Stimulated activated CD4-positive, alpha-beta T cell treated with anti-CD3 and anti-CD28 coated beads, Interleukin-15, amount 100 ng/mL, for 48 hours (primary cell): ENCODE measurements at places on chromosomes 7 and 10.

GRCh38 chr10:91312382-91312733 is 91.9 kb downstream of the PCGF5 start:
- no peak for DNase-seq

- DNase-seq: no peak
These were observed 36.7 kb downstream of the PTPRN2 start for GRCh38 chr7:158550886-158551452.

- no peak for DNase-seq
These were observed 10.3 kb downstream of the ZNF775 start for GRCh38 chr7:150389532-150389816.

- no peak for DNase-seq
These were observed 265.5 kb upstream of the FERD3L start for GRCh38 chr7:19410691-19411090.

- DNase-seq: no peak
These were observed 485.4 kb downstream of the KCNMA1 start for GRCh38 chr10:77152256-77152655.

GRCh38 chr10:118958984-118959925 is 70.3 kb upstream of the NANOS1 start:
- DNase-seq: no peak

DNA sequence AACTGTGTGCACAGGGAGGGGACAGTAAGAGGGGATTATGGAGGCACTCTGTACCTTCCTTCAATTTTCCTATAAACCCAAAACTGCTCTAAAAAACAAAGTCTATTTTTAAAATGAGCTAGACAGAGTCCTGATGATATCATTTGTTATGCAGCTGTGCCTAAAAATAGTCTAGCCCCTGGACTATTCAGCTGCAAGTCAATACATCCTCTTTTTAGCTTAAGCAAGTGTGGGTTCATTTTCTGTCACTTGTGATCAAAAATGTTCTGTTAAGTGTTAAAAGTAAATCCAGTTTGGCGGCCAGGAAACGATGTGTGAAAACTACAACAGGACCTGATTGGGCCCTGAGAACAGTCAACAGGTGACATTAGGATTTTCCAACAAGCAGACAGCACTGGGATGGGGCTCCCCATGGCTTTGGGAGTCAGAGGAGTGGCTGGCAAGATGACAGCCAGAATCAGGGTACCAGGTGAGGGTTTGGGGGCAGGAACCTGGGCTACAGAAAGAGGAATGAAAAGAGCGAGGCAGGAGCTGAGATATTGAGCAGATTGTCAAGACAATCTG is 33.9 kb downstream of the FAM107B start:
- no peak for DNase-seq

GRCh38 chr7:116953906-116954838 is 871 bp downstream of the ST7 start:
- DNase-seq: no peak

DNA sequence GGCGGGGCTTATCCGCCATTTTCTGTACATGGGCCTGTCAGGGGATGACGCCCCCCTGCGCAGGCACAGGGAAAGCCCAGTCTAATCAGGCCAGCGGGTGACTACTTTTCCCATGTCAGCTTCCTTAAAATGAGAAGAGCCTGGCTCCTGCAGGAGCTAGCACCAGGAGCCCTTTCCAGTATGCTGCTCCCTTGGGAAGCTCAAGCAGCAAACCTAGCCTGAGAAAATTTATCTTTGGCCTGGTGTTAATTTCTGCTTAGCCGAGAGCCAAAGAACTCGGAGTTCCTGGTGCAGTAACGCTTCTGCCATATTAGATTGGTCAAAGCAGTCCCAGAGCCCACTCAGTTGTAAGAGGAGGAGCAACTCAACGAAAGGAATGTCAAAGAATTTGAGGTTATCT is 239.0 kb upstream of the PHYHIPL start:
- no peak for DNase-seq

DNA sequence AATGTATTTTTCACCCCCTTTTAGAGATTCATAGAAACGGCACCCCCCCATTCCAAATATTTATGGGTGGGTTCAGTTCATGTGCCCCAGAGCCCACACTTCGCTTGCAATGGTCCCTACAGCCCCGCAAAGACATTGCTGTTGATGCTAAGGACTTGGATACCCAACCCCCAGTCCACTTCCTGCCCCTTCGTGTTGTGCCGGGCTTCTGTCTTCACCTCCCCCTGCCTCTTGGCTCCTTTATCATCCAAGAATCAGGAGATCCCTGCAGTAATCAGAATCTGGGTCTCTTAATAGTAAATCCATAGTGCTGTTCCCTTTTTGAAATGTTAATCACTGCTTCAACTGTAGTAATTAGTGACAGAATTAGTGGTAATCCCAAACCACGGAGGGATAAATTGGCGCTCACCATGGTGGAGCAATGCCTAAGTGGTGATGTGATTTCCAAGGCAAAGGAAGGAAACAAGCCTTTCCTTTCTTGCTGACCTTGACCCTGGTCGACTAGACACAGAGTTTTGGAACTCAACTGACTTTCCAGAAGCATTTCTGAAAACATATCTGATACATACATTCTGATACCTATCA is 67.7 kb downstream of the HK1 start:
- DNase-seq: no peak

GRCh38 chr7:92092210-92092609 is 42.1 kb downstream of the CYP51A1 start:
- DNase-seq: no peak

- DNase-seq: no peak
These were observed 126.6 kb upstream of the RAB11FIP2 start for GRCh38 chr10:118173296-118173695.

GRCh38 chr10:1923586-1923985 is 186.3 kb upstream of the ADARB2 start:
- no peak for DNase-seq
